ENCODE measurements at places on chromosomes 13 and 19. TPM values are rescaled to one million over a fixed set of nuclear protein-coding genes. Genes with fewer than 3 reads are reported as not detected.

DNA sequence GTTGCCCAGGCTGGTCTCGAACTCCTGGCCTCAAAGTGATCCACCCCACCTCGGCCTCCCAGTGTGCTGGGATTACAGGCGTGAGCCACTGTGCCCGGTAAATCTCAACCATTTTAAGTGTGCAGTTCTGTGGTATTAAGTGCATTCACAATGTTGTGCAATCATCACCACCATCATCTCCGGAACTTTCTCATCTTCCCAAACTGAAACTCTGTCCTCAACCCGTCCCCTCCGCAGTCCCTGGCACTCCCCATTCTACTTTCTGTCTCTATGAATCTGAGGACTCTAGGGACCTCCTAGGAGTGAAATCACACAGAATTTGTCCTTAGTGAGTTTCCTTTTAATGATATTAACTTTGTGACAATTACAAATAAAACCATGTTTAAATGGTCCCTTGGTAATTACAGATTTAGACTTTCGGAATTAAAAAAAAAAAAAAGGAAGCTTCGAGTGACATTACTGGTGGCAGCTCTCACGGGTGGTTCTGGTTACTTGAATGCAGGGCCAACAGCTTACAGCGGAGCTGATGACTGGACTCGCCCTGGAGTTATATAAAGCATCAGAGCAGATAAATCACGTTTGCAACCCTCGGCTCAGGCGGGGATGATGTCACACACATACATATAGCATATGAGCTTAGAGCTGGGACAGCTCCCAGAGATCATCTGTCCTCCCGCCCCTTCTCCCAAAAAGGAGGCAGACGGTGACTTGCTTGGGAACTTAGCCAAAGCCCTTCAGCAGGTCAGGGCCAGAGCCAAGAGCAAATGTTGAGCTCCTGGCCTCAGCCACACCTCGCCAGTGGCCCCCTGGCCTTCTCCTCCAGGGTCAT, 89.8 kb downstream of the ZNF557 start:
- H3K4me1 ChIP-seq = peaks cover 3% of the 10 kb centered on the region
- DNase-seq = no peak

Gene PLK5
- total RNA-seq = 0.38 TPM

Gene SAE1
- total RNA-seq = 137 TPM

Gene TGFBR3L
- 1.2 TPM for total RNA-seq

DNA sequence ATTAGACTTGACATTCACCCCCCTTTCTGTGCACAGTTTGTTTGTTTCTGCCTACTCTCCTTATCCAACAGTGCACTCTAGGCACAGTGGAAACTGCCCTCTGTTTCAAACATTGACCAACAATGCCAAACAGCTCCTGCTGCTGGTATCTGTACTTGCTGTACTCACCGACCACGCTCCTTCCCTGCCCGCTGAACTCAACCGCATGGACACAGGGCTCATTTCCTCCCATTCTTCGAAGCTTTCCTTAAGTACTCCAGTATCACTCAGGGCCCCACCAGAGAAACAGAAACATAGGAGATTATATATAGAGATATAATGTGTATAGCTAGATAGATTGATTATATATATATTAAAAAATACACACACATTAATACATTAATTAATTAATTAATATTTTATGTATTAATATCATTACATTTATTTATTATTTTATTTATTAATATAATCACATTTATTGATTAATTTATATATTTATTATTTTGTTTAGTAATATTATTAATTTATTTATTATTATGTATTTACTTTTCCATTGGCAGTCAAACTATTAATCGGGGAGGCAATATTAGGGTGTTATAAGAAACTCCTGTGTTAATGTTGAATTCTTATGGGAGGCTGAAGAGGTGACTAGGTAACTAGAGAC, 1528.2 kb downstream of the EFNB2 start:
- peaks cover 12% of the 10 kb centered on the region for H3K4me1 ChIP-seq
- H3K36me3 ChIP-seq = no peaks in the 10 kb centered on the region
- no peak overlapping the region for H3K27ac ChIP-seq
- H3K27me3 ChIP-seq = no peaks in the 10 kb centered on the region

DNA sequence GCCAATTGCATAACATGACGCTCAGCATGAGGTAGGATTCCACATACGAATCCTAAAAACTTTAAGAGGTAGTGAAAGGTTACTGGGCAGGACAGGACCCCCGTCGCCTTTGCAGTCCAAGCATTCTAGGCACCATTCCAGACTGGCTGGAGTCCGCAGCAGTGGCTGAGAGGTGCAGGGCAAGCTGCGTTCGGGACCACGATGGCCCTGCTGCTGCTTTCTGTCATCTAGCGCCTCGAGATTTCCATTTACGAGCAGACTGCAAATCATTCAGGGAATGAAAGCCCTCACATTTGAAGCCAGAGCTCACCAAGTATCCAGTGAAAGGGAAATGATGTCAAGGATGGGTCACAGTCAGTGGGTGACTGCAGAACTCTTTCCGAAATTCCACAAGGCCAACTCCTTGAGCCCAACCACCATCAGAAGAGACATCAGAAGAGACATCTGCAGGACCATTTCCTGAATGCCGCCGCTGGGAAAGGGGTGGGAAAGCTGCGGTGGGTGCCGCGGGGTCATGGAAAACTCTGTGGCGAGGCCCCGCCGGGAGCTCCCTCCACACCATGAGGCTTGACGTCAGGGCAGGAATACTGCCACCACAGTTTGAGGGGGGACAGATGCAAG, 88.3 kb downstream of the COL4A1 start:
- H3K4me1 ChIP-seq = peaks cover 46% of the 10 kb centered on the region
- no peaks in the 10 kb centered on the region for H3K36me3 ChIP-seq
- no peak overlapping the region for H3K4me3 ChIP-seq
- DNase-seq = peak; percentile 37
- H3K27ac ChIP-seq = peak overlapping the region; percentile 75
- H3K27me3 ChIP-seq = no peaks in the 10 kb centered on the region

GRCh38 chr19:19259741-19260140, 13.4 kb downstream of the TM6SF2 start:
- peaks cover 9% of the 10 kb centered on the region for H3K36me3 ChIP-seq
- peaks cover 7% of the 10 kb centered on the region for H3K4me1 ChIP-seq
- no peak for DNase-seq
- H3K27ac ChIP-seq = no peak overlapping the region

DNA sequence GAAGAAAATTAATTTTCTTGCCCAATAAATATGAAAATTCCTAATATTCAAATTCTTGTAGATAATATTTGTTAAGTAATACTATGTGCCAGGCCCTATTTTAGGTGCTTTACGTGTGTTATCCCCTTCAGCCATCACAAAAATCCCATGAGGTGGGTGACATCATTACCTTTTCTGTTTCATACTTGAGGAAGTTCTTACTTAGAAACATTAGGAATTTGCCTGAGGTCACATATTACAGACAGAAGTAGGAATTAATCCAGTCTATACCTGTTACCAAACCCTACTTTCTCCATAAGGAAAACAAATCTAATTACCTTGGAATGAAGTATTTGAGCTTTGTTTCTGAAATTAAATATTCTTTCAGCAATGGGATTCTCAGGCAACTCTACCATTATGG, 336.1 kb downstream of the GPC6 start:
- no peak overlapping the region for H3K27ac ChIP-seq
- no peak overlapping the region for H3K4me3 ChIP-seq
- no peaks in the 10 kb centered on the region for H3K36me3 ChIP-seq
- H3K27me3 ChIP-seq = no peaks in the 10 kb centered on the region
- DNase-seq = no peak
- peaks cover 17% of the 10 kb centered on the region for H3K4me1 ChIP-seq

- H3K27me3 ChIP-seq = no peaks in the 10 kb centered on the region
- DNase-seq = no peak
- H3K36me3 ChIP-seq = peaks cover 33% of the 10 kb centered on the region
- H3K27ac ChIP-seq = no peak overlapping the region
Observed at GRCh38 chr13:112839356-112840105, 129.5 kb upstream of the MCF2L start.

DNA sequence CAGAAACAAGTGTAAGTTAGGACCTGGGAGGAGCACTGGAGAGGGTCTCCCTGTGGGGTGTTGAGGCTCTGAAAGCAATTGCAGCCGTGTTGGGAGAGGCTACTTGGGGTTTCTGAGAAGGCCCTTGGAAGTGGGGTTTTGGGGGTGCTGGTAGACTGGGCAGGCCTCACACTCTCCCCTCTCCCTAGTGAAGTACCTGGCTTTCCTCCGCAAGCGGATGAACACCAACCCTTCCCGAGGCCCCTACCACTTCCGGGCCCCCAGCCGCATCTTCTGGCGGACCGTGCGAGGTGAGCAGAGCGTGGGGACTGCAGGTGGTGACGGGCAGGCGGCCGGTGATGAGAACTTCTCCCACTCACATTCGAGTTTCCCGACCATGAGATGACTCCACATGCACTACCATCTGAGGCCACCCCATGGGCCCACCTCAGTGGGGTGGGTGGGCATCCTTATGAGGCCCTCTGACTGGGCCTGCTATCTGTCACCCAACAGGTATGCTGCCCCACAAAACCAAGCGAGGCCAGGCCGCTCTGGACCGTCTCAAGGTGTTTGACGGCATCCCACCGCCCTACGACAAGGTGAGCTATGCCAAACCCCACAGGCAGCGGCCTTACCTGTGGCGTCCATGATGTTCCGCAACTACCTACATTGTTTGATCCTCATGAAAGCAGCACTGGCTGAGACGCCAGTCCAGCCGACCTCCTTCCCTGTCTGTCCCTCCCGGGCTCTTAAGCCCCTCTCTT, 3.0 kb downstream of the RPL13A start:
- peak overlapping the region; percentile 96 for H3K4me3 ChIP-seq
- peaks cover 23% of the 10 kb centered on the region for H3K4me1 ChIP-seq
- H3K27ac ChIP-seq = peak overlapping the region; percentile 43
- H3K36me3 ChIP-seq = peaks cover 27% of the 10 kb centered on the region

DNA sequence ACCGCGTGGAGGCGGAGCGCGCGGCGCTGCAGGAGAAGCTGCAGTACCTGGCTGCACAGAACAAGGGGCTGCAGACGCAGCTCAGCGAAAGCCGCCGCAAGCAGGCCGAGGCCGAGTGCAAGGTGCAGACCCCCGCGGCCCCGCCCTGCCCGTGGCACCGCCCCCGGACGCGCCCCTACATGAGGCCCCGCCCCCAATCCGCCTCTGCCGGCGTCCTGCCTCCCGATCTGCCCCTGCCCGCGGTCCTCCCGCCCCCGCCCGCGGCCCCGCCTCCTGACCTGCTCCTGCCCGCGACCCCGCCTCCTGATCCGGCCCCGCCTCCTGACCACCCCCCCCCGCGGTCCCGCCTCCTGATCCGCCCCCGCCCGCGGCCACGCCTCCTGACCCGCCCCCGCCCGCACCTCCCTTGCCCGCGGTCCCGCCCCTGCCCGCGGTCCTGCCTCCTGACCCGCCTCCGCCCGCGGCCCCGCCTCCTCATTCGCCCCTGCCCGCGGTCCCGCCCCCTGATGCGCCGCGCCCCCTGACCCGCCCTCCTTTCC, 11.7 kb downstream of the PRR36 start:
- H3K4me1 ChIP-seq = peaks cover 13% of the 10 kb centered on the region
- H3K27me3 ChIP-seq = peaks cover 67% of the 10 kb centered on the region
- no peak overlapping the region for H3K27ac ChIP-seq
- no peaks in the 10 kb centered on the region for H3K36me3 ChIP-seq

DNA sequence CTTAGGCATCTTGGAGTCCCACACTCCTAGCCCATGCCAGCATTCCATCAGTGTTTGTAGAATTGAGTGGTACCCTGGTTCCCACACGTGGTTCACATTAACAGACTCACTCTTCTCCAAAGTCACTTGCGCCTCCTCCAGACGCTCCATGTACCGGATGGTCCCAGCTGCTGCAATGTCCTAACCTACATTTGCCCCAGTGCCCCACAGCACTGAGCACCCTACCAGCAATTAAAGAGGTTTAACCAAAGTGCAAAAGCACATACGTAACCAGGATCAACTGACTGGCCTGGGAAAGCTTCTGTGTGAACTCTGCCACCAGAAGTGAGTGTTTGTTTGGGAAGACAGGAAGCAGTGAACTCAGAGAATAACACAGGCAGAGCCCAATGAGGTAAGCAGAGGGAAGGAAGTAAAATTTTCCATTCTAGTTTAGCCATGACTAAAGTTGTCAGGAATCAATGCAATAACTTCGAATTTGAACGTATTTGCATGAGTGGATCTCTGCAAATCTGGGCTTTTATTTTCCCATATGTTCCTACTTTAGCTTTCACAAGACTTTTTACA, 7.3 kb upstream of the MEDAG start:
- DNase-seq = no peak
- H3K27ac ChIP-seq = no peak overlapping the region

GRCh38 chr19:31326329-31327028, 22.8 kb downstream of the TSHZ3 start:
- peaks cover 36% of the 10 kb centered on the region for H3K4me1 ChIP-seq
- H3K36me3 ChIP-seq = peaks cover 3% of the 10 kb centered on the region
- H3K4me3 ChIP-seq = no peak overlapping the region
- DNase-seq = no peak

DNA sequence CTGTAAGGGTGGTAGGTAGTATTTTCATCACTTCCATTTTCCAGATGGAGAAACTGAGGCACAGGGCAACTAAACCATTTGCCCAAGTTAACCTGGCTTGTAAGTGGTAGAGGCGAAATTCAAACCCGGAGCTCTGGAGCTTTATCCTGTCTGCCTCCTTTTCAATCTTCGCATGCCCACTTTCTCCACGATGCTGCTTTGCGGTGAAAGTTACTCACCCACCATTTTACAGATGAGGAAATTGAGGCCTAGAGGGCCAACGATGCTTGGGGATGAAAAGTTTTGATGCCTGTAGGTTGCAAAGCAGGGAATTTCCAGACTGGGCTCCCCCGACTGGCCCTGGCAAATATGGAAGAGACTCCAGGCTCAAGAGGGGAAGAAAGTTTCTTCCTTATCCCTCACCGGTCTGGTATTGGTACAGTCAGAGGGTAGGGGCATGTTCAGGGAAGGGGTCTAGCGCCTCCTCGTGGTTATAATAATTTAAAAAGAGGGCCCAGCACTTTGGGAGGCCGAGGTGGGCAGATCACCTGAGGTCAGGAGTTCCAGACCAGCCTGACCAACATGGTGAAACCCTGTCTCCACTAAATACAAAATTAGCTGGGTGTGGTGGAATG, 1.9 kb upstream of the SH2D3A start:
- no peak overlapping the region for H3K4me3 ChIP-seq
- peaks cover 28% of the 10 kb centered on the region for H3K27me3 ChIP-seq
- H3K27ac ChIP-seq = no peak overlapping the region
- H3K36me3 ChIP-seq = no peaks in the 10 kb centered on the region
- DNase-seq = no peak
- peaks cover 21% of the 10 kb centered on the region for H3K4me1 ChIP-seq

Gene TGDS
- 9.2 TPM for total RNA-seq

- H3K4me3 ChIP-seq = no peak overlapping the region
- peaks cover 5% of the 10 kb centered on the region for H3K27me3 ChIP-seq
- H3K4me1 ChIP-seq = peaks cover 24% of the 10 kb centered on the region
Observed at GRCh38 chr13:44274771-44275205, 98.8 kb upstream of the SERP2 start.

Gene CGB1
- not detected for total RNA-seq

GRCh38 chr19:30297969-30298368, 74.2 kb upstream of the ZNF536 start:
- H3K4me1 ChIP-seq = peaks cover 4% of the 10 kb centered on the region
- DNase-seq = no peak
- peaks cover 23% of the 10 kb centered on the region for H3K27me3 ChIP-seq

DNA sequence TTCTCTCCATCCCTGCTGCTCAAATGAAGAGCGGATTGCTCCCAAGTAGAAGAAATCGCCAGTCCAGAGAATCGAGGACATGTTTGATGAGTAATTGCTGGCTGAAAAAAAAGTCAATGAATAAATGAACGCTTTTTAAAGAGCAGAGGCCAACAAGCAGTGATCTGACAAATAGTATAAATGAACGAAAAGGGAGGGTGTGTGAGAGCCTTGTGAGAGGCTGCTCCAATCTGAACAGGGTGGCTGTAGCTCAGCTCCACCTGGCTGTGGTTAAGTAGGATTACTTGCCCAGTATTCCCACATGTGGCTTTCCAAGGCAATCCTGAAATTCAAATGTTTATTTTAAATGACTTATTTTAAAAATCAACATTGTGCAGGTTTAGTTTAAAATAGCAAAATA, 117.1 kb downstream of the TSHZ3 start:
- no peaks in the 10 kb centered on the region for H3K4me1 ChIP-seq
- no peak overlapping the region for H3K4me3 ChIP-seq
- peaks cover 5% of the 10 kb centered on the region for H3K27me3 ChIP-seq
- peaks cover 3% of the 10 kb centered on the region for H3K36me3 ChIP-seq
- no peak overlapping the region for H3K27ac ChIP-seq

All from mesothelial cell of epicardium (in vitro differentiated cells).